ENCODE measurements at places on chromosomes 16 and 17.

DNA sequence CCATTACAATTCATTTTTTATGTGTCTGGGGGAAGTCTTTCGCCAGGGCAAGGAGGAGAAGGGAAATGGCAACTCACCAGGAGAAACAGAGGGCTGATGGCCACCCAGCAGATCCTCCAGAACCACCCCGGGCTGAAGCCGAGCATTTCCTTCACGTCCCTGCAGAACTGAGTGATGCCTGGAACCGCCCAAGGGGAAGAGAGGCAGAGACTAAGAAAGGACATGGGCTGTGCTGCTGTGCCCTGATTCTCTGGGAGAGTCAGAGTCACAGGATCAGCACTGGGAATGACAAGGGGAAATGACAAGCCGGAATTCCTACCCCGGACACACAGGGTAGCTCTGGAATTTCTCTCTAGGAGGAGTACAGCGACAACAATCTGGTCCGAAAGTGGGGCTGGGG, 27.8 kb downstream of the SLC6A4 start:
- no peak for DNase-seq

DNA sequence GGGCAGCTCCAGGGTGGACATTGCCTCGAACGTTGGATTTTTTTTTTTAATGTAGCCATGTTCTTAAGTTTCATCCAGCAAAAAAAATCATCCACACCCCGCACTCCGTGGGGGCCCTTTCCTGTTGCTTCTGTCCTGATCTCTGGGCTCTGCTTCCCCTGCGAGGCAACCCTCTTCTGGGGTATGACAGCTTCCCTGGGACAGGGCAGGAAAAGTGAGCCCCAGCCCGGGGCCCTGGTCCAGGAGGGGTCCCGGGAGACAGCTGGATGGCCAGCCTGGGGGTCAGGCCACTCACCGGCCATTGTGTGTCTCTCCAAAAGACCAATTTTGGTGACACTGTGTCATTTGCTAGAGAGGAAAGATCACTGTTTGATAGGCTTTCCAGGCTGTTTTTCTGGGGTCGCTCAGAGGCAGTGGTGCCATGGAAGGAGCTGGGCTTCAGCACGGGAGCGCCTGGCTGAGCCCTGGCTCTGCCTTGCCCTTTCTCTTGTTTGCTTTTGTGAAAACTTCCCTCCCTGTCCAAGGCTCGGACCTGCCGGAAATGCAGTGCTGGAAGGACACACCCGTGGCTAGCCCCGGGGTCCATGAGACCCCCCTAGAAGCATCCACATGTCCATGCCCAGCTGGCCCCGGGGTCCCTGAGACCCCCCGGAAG, 41.0 kb upstream of the CHMP6 start:
- no peak for DNase-seq

- no peak for DNase-seq
Observed at GRCh38 chr17:1511290-1511689, 5.1 kb downstream of the INPP5K start.

DNA sequence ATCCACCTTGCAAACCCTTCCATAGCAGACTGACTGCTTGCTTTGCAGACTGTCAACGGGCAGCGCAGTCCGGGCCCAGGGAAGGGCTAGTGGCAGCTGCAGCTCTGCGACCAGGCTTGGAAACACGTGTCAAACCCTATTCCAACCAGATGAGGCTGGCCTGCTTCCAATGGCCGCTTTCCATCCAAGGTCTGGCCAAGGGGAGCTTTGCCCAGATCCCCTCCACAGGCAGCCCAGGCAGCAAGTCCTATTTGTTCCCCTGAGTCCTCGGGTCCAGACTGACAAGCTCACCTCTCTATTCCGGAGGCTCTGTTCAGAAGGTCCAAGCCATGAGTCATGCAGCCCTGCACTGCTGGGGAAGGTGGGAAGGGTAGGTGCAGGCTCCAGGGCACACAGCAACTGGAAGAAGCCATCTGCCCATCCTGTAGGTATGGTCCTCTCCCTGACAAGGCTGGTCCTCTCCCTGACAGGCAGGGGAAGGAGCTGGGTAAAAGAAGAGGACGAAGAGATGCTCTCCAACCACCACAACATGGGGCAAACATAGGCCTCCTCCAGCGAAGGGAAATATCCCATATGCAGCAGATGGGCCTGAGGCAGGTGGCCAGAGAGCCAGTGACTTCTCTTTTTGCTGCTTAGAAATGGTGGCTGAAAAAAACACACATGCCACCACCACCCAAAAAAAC, 22.6 kb upstream of the AXIN2 start:
- no peak for DNase-seq

DNA sequence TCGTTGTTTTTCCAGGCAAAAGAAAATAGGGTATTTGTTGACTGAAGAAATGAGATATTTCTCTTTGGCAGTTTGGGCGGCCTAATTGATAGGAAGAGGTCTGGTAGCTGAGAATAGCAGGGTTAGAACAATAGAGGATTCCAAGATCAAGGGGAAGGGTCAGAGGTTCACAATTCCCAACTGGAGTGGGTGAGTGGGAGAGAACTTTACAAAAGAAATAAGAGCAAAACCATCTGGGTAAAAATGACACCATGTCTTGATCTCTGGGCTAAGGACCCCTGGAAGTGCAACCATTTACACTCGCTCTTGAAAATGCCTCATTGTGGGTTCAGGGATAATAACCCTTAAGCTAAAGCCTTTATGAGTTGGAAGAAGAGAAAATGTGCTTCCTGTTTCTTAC, 180.5 kb downstream of the CDH13 start:
- DNase-seq = no peak

GRCh38 chr16:15899538-15900100, 11.2 kb upstream of the CEP20 start:
- DNase-seq = no peak

GRCh38 chr17:57034807-57035754, 50.0 kb upstream of the AKAP1 start:
- no peak for DNase-seq

GRCh38 chr17:58999500-58999899, 107.2 kb downstream of the TRIM37 start:
- DNase-seq = no peak

DNA sequence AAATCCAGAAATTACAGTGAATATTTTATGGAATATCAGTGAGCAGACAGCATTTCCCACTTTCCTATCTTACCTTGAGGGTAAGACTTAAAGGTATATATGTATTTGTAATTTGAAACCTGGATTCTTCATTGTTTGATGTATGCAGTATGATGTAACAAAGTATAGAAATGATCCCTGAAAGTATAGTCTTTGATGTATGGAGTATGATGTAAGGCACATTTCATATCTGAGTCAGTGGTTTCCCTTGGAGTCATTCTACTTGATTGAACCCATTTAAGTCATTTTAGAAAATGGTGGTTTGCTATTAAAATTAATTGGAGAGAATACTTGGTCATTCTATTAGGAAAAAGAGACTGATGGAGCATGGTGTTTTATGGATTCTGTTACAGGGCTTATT, 10.1 kb downstream of the AMZ2 start:
- DNase-seq = no peak

DNA sequence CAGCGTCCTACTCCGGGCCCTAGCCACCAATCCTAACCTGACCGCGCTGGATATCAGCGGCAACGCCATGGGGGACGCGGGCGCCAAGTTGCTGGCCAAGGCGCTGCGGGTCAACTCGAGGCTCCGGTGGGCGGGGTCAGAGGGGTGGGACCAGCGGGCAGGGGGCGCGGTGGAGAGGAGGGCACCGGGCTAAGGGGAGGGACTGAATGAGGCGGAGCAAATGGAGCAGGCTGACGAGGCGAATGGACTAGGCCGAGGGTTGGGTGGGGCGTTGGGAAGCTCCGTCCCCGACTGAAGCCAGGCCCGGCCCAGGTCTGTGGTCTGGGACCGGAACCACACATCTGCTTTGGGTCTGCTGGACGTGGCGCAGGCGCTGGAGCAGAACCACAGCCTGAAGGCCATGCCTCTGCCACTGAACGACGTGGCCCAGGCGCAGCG, 4.6 kb downstream of the CARMIL2 start:
- no peak for DNase-seq

- DNase-seq = no peak
Observed at GRCh38 chr17:62854098-62854680, 46.1 kb upstream of the MARCHF10 start.

DNA sequence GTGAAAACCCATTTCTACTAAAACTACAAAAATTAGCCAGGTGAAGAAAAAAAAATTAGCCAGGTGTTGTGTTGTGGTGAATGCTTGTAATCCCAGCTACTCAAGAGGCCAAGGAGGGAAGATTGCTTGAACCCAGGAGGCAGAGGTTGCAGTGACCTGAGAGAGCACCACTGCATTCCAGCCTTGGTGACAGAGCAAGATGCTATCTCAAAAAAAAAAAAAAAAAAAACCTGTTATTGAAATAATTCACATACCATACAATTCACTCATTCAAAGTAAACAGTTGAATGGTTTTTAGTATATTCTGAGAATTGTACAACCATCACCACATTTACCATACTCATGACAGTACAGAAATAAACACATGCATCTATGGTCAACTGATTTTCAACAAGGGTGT, 31.0 kb downstream of the ZNRF1 start:
- no peak for DNase-seq

All from NT2/D1 (cell line).